ENCODE measurements at places on chromosomes 3 and 15.

DNA sequence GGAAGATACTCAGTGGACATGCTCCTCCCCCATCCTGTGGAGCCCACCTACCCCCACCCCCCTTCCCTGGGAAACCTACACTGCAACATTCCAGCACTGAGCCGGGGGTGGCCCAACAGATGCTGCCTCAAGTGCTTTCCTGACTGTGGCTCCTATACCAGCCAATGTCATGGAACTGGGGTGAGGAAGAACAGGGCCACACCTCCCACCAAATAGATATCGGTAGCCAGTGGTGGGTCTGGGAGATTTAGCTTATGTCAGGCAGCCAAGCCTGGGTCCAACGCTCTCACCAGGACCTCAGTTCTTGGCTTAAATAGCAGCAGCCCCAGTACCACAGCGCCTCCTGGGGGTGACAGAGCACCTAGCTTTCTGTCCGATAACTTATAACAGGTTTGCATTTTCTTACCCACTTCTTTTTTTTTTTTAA lies 30.3 kb downstream of the CDC25A start:
- no peak for DNase-seq

DNA sequence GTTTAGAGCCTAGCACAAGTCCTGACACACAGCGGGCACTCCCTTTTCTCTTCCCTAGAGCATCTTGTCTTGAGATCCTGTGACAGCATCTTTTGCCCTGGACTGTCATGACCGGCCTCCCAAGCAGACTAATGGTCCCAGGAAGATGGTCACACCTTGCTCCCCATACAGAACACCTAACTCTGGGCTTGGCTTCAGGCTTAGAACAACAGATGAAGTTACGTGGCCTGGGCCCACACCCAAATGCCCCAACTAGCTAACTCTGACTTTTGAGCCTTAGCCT lies 781 bp upstream of the IP6K1 start:
- no peak for DNase-seq

- DNase-seq = no peak
These were observed 268.9 kb downstream of the GABRB3 start for GRCh38 chr15:26504009-26504408.

DNA sequence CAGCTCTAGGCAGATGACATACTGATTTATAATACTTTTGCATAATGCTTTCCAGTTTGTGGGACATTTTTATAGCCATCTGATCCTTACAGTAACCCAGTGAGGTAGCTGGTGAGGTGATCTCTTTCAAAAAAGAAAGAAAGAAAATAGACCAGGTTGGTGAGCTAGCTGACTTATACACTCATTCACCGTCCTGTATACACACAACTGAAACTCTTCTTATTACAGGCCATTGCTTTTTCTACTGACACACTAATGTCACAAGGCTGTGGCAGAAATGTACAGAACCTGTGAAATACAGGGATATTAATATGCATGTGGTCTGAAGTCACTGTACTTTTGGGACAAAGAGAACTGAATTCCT lies 150.2 kb upstream of the BHLHE40 start:
- DNase-seq = no peak

GRCh38 chr3:123719862-123720453 lies 135.1 kb upstream of the HACD2 start:
- no peak for DNase-seq

DNA sequence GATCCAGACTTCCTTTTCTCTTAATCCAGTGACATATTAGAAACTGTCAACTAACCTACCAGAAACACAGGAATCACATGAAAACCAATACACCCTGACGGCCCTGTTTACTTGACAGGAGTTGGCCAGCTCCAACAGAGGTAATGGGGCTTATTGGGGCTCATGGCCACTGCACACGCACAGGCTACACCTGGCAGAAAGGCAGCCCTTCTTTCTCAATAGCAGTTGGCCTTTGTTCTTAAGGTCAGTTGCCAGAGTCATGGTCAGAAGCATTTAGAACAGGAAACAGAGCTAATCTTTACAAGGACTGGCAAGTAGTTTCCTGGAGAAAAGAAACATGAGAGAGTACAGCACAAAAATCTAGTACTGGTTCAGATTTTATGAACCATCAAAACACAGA lies 181.8 kb downstream of the MAGI1 start:
- DNase-seq = no peak

- no peak for DNase-seq
These were observed 52.1 kb downstream of the VGLL4 start for GRCh38 chr3:11591391-11592282.

DNA sequence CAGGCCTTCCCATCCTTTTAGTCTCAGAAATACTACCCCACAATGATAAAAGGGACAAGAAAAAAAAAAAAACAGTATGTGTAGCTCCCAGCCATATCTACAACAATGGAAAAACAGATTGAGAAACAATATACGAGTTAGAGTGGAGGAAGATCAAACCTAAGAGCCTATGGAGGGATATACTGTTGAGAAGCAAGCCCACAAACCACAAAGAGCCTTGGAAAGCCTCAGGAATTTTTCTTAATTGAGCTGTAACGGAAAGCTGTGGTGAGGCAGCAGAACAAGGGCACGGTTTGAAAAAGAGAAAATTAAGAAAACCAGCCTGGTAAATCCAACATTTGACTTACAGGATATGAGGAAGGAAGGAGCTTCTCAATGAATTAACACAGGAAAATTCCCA lies 21.4 kb downstream of the KPNA1 start:
- DNase-seq = peak; percentile 43
